ENCODE measurements at places on chromosomes 16 and 17.

GRCh38 chr16:50025537-50025931 lies 509 bp downstream of the CNEP1R1 start:
- DNase-seq, result no peak

DNA sequence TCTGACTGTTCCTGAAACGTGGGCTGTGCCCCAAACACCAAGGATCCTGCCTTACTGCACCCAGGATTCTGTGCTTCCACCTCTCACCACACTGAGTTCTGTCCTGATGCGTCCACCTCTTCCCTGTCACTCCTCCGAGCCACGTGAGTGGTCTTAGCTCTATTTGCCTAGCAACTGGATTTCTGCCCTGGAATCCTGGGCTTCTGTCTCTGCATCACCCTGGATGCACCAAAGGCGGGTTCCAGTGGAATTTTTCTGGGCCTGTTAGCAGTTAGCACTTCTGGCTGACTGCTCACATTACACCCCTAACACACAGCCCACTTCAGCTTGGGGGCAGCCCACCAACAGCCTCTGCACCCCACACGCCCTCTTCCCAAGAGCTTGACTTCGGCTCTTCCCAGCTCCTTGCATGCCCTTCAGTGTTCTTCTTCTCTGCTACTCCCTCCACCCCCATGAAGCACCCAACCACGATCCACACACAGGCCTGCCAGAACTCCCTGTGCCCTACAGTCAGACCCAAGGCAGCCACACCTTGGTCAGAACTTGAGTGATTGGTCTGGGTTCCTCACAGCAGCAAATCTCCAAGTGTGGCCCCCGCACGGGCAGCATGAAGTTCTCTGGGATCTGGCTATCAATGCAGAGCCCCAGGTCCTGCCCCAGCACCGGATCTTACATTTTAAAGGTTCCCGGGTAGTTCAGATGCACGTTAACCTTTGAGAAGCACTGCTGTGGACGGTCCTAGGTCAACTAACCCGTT lies 129.8 kb upstream of the RCVRN start:
- DNase-seq, result no peak

- no peak for DNase-seq
Measured at GRCh38 chr16:88882358-88883030, 16.0 kb upstream of the PABPN1L start.

- no peak for DNase-seq
Measured at GRCh38 chr16:23334950-23335349, 32.8 kb downstream of the SCNN1B start.

DNA sequence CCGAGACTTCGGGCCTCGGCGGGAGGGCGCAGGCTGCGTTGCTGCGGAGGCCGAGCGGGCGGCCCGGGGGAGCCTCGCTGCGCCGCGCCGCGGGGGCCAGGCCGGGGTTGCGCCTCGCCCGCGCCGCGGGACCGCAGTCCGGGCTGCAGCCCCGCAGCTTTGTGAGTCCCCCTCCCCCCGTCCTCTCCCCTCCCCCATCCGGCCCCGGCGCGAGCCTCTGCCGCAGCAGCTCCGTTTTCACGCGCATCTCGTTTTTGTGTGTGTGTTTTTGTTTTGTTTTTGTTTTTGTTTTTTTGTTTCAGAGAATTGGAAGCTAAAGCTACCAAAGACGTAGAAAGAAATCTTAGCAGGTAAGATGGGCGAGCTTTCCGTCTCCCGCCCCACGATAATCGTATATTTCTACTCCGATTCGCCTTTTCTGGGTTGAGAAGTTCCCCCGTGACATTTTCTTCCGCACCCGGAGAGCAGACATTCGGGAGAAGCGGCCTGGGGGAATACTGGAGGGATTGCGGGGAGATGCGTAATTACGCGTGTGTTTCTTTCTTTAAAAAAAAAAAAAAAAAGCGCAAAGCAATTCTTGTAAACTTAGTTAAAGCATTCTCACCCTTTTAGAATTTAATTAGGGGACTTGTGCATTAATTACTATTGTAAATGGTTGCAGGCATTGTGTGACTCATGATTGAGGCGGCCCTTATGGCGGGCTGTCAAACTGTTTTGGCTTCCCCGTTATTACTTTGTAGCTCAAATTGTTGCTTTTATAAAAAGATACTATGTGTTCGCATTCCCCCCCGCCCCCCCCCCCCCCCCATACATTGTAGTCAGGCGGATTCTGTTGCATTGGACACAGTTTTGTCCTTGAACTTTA lies 732 bp downstream of the TNRC6A start:
- peak; percentile 18 for DNase-seq

DNA sequence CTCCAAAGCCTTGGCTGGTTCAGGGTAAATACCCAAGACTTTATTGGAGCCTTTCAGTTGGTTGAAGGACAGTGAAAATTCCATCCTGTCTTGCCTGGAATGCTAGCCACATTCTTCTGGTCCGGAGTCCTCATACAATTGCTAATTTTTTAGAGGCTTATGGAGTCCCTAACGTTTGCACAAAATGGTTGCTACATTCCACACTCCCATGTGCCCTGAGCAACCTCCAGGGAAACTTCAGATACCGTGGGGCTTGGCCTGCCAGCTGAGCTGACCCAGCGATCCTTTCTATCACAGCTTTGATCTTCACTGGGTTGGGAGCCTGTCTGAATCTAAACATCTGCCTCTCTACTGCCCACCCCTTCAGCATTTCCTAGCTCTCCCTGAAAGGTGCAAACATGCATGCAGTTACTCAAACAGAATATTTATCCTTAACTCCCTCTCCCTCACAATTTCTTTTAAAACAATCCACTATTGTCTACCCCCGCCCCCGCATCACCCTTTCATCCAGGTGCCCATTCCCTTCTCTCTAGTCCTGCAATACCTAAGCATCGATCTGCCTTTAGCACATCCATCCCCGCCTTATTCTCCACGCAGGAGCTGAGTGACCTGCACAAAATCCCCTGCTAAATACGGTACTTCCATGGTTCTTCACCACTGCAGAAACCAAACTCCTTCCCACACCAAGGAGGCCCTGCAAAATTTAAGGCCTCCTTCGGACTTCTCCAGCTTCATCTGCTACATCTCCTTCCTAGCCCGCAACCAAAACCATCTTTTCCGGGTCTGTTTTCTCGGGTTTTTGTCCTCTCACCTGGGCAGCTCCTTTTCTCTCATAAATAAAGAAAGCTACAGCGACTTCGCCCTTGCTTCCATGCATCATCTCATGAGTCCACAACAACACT lies 810 bp upstream of the GAN start:
- DNase-seq, result no peak

GRCh38 chr16:937311-937710 lies 33.5 kb downstream of the LMF1 start:
- DNase-seq, result no peak

DNA sequence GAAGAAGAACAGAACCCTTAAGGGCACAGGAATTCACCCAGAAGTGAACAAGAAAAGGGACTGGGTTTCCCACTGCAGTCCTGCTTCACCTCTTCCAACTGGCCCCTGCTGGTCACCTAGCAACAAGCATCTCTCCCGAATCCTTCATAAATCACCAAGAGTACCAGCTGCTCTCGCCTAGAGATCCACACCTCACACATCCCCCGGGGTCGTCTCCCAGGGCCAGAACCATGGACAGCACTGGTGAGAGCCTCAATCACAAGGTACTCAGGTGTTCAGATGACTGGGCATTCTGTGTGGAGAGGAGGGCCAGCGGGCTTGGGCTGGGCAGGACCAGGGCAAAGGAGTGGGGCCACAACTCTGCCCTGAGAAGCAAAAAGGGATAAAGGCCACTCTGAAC lies 65.9 kb downstream of the CCT6B start:
- no peak for DNase-seq

- no peak for DNase-seq
Measured at GRCh38 chr16:794853-795466, 5.6 kb downstream of the GNG13 start.

GRCh38 chr17:6110088-6110487 lies 39.9 kb downstream of the WSCD1 start:
- DNase-seq, result no peak

GRCh38 chr16:5838725-5839124 lies 741.1 kb upstream of the EEF2KMT start:
- no peak for DNase-seq

- DNase-seq, result no peak
Measured at GRCh38 chr16:76576526-76576925, 299.3 kb downstream of the CNTNAP4 start.

All from activated naive CD8-positive, alpha-beta T cell treated with anti-CD3 and anti-CD28 coated beads for 36 hours (primary cell).